ENCODE measurements at places on chromosomes 6 and 20.

- no peak for DNase-seq
Measured at GRCh38 chr20:57496592-57496991, 28.3 kb downstream of the CTCFL start.

- no peak for DNase-seq
Measured at GRCh38 chr6:100862063-100862462, 19.1 kb downstream of the ASCC3 start.

GRCh38 chr20:46809706-46810360, 84.8 kb upstream of the EYA2 start:
- DNase-seq: no peak

DNA sequence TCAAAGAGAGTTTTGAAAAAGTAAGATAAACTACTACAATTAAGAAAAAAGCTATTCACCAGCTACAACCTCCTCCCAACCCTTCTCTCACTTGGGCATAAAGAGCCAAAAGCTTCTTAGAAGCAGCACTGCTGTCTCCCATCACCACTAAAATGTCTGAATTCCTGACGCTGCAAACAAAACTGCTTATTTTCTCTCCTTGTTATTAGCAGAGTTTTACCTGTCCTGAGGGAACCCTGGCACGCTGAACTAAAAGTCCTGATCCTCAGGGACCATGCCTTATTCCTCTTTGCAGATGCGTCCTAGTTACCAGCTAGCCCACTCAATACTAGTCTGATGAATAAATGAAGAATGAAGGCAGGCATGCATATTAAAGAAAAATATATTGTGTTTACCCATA, 1.1 kb downstream of the HACE1 start:
- DNase-seq: no peak

- DNase-seq: no peak
Measured at GRCh38 chr6:166693880-166694279, 66.8 kb upstream of the RPS6KA2 start.

DNA sequence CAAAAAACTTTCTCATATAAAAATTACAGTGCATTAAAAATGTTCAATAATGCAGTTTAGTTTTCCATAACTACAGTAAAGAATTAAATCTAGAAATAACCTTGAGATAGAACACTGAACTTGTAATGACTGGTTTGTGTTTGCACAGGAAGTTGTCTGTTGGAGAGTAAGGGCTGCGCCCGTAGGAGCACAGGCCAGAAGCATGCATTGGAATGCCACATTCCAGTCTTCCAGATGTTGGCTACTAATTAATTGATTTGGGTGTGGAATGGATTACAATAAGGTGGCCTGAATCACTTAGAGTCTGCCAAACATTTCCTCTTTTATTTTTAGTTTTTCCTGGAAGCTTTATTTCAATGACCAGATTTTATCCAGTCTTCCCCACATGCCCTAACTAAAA, 582.6 kb upstream of the MMS22L start:
- no peak for DNase-seq

DNA sequence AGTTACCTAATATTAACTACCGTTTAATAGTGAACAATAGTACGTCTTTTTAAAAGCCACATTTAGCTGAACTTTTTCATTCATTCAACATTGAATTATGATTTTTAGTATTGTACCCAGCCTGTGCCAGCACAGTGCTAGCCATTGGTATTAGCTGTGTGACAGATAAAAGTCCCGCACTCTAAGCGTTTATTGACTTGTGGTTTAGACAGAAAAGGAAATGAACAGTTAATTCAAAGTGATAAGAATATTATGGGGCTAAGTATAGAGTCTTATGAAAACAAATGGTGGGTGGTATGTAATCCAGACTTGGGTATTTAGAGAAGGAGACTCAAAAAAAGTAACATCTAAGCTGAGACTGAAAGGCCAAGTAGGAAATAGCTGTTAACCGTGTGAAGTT, 202.3 kb downstream of the RPS12 start:
- DNase-seq: no peak

DNA sequence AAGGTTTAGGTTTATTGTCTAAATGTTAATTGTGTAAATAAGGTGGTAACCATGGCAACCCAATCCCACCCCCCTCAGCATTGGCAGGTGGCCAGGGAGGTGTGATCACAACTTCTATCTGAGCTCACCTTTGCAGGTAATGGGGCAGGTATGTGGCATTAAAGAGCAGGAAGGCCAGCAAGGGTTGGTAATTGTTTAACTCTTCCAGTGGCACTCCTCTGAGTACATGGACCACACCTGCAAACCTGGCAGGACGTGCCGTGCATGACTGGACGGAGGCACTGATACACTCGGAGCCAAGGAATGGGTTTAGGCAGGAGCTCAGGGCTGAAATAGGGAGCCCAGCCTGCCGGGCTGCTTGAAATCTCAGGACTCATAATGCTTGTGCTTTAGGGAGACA, 107.0 kb upstream of the BMP2 start:
- no peak for DNase-seq

GRCh38 chr6:145756170-145756662, 20.9 kb upstream of the EPM2A start:
- no peak for DNase-seq

Measured in stimulated activated CD8-positive, alpha-beta memory T cell treated with anti-CD3 and anti-CD28 coated beads, Interleukin-4, amount 100 ng/mL, for 4 hours (primary cell).